ENCODE measurements at places on chromosomes 12 and 14.

DNA sequence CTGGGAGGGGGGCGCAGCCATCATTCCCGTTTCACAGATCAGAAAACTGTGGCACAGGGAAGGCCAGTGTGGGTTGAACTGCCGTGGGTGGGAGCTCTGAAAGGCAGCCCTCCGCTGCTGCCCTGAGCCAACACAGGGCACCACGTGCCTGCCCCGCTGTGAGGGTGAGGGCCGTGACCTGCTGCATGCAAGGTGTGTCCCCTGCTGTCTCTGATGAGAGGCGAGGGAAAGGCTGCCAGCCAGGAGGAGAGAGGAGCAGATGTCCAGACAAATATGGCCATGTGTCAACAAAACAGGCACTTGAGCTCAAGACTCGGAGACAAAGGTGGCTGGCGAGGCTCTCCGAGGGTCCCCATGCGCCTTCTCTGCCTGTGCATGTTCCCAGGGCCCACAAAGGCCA lies 108.8 kb downstream of the RBM19 start:
- DNase-seq: no peak

GRCh38 chr14:39102265-39102968 lies 618 bp downstream of the SEC23A start:
- DNase-seq: no peak

DNA sequence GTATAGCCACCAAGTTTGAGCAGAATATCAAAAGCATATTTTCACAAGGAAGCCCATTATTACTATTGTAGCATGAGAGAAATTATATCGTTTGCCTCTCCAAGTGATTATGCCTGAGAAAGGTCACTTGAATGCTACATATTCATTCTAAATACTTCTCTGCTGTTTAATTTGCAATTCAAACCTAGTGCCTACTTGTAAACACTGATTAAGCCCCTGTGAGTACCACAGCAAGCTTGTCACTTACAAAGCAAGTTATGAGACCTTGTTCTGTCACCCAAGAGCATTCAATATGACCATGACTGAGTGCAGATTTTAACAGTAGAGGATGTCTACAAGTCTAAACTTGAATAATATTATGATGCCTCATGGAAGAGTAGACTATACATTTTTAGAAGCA lies 124.7 kb upstream of the SSTR1 start:
- no peak for DNase-seq

- DNase-seq: no peak
Observed at GRCh38 chr12:127981875-127982274, 285.1 kb upstream of the TMEM132C start.

Measured in activated CD8-positive, alpha-beta memory T cell treated with anti-CD3 and anti-CD28 coated beads, Interleukin-2, amount 50 U/mL, for 4 hours (primary cell).